ENCODE measurements at places on chromosomes 2 and 18.

DNA sequence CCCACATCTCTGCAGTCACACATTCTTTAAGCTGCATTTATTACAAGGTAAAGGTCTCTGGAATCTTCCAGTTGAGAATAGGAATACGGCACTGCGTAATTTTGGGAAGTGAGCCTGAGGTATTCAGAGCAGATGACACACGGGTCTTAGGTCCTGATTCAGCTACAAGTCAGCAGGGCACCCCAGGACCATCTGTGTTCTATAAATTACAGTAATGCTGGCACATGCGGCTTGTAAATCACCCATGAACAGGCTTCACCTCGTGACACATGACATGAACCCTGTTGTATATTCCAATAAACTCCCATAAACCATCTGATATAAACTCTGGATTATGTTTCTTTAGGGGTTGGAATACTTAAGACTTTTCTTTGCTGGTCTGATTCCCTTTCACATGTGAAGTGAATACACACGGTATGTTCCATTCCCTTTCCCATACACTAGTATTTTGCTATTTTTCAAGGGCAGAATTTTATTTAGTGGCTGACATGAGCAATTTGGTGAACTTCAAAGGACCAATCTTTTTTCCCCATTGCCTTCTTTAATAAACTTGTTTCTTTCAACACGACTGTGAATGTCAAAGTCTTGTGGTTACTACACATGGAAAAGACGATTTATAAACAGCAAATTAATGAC, 298.6 kb downstream of the MEIS1 start:
- DNase-seq = peak; percentile 54

DNA sequence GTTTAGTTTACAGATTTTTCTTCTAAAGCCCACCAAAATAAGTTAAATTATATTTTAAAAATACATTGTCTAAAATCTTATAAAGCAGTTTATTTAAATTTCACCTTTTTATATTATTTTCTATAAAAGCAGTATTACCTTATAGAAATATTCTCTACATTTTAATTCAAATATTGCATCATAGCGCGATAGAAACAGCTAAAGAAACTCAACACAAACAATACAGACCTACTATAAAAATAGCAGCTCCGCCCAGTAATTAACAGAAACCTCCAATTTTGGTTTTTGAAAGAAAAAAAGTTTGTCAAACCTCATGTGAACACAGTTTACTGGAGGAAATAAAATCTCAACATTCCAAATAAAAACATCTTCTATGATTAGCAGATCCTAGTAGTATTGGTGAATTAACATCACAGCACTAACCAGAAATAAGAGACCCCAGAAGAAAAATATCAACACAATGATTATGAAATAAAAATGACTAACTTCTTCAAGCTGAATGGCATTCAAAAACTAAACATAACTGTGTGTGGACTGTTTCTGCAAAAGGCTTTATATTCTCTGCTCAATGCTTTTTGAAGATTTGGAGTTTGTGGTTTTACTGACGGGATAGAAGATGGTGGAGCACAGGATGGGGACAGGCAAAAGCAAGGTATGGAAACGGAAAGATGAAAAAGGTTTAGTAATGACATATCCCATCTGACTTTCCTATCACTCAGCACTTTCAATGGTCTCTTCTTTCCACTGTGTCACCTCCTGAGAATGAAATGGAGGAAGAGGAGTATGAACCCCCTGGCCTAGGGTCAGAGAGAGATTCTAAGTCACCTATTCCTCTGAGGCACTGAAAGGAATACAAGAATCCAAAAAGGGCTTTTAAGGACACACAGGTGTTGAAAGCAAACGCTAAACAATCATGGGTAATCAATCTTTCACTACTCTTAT, 17.5 kb downstream of the MAP4K3 start:
- DNase-seq = peak; percentile 39

GRCh38 chr2:46064396-46064795, 232.8 kb upstream of the EPAS1 start:
- no peak for DNase-seq

- peak; percentile 60 for DNase-seq
Observed at GRCh38 chr2:172208791-172209325, 106.2 kb upstream of the DLX2 start.

- DNase-seq = no peak
Observed at GRCh38 chr2:128306931-128307460, 11.7 kb downstream of the HS6ST1 start.

GRCh38 chr2:109582928-109583895, 30.6 kb downstream of the SEPTIN10 start:
- peak; percentile 18 for DNase-seq

DNA sequence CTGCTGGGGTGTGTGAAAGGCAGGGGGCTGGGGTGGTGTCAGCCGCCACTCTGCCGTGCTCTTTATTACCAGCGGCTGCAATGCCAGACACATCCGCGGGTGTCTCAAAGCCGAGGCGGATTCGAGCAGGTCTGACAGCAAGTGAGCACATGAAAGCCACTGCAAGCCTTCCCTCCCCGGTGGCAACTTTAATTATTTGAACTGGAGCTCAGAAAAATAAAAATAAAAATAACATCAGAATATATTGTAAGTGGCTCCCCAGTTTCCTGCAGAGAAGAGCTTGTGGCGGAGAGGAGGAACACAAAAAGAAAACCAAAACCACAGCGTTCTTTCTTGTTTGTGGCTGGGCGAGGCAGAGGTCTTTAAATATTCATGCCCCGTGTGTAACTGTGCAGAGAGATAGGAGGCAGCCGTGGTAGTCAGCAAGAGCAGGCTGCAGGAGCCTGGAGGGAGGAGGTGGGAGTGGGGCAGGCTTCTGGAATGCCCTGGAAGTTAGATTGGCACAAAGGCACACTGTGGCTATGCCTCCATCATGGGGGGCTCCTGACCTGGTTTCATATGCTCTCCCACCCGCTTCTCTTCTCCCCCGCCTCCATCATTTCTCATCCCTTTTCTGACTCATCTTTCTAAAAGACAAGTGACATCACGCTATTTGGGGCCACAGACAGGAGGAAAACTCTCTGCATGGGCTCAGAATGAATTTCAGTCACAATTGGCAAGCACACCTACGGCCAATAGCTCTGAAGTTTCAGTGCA, 199.8 kb downstream of the CLIP4 start:
- DNase-seq = peak; percentile 49

- peak; percentile 63 for DNase-seq
Observed at GRCh38 chr2:100731535-100731981, 88.4 kb upstream of the NPAS2 start.

DNA sequence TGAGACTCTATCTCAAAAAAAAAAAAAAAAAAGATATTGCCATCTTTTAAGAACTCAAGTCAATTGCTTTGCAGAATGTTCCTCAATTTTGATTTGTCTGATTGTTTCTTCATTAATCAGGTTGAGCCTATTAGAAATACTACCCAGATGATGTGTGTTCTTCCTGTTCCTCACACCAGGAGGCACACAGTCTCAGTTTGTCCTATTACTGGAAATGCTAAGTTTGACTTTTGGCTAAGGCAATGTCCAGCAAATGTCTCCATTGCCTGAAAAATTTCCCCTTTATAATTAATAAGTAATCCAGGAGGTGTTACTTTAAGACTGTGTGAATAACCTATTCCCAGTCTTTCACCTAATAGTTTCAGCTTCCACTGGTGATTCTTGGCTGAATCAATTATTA, 28.4 kb downstream of the BOLA3 start:
- no peak for DNase-seq

DNA sequence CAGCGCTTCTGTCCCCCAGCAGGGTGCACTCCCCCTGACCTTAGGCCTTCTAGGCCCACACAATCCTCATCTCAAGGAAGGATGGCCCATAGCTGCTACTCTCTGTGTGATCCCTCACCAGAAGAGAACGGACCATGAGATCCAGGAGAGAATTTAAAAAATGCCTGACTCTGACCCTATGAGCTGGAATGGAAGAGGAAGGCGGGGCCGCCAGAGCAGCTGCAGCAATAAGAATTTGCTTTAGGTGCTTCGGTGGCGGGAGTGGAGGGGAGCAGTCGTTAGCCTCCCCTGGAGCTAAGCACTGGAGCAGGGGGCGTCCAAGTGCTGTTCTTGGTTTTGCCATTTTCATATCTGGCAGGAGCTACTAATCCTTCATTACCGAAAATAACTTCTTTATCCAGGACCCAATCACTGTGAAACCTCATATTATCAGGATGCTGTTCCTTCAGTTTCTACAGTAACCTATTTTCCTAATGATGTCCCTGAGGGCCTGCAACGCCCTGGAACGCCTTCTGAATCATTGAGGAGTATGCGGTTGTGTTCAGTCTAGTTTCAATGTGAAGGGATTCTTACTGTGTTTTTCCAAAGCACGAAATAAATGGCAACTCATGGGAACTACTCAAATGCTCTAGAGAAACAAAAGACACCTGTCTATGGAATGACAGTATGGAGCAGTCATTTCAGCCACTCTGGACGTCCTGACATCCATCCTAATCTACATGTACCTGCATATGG, 105.1 kb upstream of the SIX2 start:
- DNase-seq = no peak

DNA sequence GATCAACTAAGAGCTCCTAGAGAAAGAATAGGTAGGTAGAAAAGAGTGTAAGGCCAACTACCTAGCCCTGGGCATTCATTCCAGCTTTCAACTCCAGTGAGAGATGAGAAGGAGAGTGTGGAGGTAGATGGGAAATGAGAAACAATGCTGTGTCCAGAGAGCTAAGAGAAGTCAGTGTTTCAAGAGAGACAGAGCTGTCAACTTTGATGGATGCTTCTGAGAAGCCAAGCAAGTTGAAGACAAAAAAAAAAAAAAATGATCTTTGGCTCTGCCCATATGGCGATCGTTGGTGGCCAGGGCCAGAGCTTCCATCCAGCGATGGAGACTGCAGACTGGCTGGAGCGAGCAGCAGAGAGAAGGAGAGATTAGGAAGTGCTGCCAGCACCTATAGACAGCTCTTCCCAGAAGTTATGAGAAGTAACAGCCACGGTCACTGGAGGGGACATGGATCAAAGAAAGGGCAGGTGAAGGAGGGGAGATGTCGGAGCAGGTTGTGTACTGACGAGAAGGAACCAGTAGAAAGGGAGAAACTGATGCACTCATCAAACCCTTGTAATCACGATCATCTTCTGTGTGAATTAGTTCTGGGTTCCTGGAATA, 112.4 kb upstream of the PPP1CB start:
- DNase-seq = no peak

DNA sequence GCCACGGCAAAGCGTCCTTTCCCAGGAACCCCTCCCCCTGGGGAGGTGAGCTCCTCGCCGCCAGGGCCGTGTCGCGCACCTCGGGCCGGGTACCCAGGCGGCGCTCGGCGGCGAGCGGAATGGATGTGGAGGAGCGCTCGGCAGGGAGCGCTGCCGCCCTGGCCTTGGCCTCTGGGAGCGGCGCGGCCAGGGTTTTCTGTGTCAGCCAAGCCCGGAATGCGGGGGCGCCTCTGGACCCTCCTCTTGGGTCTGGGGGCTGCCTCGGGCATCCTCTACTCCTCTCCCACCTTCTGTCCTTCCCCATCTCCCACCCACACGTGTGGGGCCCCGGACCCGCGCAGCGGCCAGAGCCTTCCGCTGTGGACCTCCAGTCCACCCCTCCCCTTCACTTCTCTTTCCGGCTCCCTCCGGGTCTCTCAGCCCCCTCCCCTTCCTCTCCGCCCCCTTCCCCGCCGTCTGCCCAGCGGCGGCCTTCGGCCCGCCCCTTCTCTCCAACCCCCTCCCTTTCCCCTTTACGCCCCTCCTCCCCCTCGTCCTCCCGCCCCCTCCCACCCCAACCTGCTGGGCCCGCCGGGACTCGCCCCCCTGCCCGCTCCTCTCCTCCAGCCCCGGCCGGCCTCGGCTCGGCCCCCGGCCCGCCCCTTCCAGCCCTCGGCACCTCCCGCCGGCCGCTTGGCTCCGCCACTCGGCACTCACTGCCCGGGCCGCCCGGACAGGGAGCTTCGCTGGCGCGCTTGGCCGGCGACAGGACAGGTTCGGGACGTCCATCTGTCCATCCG, at the start of gene MERTK:
MERTK (plus strand) TSS at position 684 of the 779 bp plus-strand sequence. CDS start 129 bp downstream, outside the sequence.
- DNase-seq = peak; percentile 29

DNA sequence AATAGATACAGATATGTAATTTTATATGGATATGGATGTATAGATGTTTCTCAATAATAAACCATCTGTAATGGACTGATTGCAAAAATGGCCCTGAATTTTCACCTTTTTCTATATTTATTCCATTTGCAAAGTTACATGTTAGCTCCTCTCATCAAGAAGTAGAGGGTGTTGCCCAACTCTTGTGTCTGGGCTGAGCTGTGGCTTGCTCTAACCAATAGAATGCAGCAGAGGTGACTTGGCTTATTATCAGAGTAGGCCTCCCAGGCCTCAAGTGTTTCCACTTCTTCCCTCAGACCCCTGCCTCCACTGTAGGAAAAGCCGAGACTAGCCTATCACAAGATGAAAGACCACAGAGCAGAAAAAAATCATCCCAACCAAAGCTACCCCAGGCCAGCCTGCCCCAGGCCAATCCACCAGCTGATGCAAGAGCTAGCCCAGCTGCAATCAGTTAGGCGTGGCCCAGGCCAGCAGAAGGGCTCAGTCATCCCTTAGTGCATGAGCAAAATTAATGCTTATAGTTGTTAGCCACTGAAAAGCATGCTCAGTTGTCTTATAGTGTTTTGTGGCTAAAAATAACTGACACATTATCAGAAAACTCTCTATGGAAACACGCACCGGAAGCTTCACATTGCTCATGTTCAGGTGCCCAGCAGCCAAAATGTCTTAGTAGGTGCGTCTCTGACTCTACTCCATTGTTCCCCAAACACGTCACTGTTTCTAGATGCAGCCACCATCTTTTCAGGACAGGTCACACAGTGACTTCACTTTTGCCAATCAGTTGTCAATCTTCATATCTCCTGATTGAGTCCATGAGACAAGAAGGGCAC, 464.0 kb downstream of the FBXO15 start:
- peak; percentile 46 for DNase-seq

DNA sequence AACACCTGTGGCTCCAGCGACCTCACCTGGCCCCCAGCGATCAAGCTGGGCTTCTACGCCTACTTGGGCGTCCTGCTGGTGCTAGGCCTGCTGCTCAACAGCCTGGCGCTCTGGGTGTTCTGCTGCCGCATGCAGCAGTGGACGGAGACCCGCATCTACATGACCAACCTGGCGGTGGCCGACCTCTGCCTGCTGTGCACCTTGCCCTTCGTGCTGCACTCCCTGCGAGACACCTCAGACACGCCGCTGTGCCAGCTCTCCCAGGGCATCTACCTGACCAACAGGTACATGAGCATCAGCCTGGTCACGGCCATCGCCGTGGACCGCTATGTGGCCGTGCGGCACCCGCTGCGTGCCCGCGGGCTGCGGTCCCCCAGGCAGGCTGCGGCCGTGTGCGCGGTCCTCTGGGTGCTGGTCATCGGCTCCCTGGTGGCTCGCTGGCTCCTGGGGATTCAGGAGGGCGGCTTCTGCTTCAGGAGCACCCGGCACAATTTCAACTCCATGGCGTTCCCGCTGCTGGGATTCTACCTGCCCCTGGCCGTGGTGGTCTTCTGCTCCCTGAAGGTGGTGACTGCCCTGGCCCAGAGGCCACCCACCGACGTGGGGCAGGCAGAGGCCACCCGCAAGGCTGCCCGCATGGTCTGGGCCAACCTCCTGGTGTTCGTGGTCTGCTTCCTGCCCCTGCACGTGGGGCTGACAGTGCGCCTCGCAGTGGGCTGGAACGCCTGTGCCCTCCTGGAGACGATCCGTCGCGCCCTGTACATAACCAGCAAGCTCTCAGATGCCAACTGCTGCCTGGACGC, 4.9 kb downstream of the GPR35 start:
- no peak for DNase-seq

GRCh38 chr2:223618172-223619035, 16.2 kb upstream of the SCG2 start:
- no peak for DNase-seq

Data from fibroblast of upper back skin (primary cell).